ENCODE measurements at places on chromosomes 12 and 14. TPM values are rescaled to one million over a fixed set of nuclear protein-coding genes. Genes with fewer than 3 reads are reported as not detected.
A peak's percentile ranks its signal among the peaks of the same experiment; 100 is the strongest.

Gene NTN4
- total RNA-seq: 76.8 TPM

Gene GYS2
- not detected for total RNA-seq

Gene KCNA1
- not detected for total RNA-seq

Gene CPNE6
- total RNA-seq: not detected

Gene RNASE1
- total RNA-seq: 294 TPM

- no peaks in the 10 kb centered on the region for H3K27me3 ChIP-seq
- no peaks in the 10 kb centered on the region for H3K36me3 ChIP-seq
- H3K4me1 ChIP-seq: peaks cover 25% of the 10 kb centered on the region
- no peak for DNase-seq
Measured at GRCh38 chr12:104720339-104721038, 237.6 kb downstream of the SLC41A2 start.

DNA sequence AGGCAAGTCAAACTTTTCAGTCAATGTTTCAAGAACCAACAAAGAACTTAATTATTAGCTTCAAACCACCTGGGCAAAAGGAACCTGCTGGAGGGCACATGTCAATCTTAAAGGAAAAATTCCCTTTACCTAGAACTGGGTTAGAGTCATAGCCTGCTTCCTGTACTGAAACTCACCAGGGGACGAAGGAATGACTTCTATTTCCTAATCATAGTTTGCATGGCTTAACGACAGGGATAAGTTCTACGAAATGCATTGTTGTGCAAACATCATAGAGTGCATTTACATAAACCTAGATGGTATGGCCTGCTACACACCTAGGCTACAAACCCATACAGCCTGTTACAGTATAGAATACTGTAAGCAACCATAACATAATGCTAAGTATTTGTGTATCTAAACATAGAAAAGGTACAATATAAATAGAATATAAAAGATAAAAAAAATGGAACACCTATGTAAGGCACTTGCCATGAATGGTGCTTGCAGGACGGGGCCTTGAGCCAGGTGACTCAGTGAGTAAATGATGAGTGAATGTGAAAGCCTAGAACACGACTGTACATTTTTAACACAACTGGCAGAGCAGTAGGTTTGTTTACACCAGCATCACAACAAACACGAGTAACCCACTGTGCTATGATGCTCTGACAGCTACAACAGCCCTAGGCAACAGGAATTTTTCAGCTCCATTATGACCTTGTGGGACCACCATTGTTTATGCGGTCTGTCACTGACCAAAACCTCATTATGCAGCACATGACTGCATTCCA, 234.9 kb upstream of the CAND1 start:
- H3K4me1 ChIP-seq: no peaks in the 10 kb centered on the region
- DNase-seq: no peak
- no peak overlapping the region for H3K27ac ChIP-seq
- H3K4me3 ChIP-seq: no peak overlapping the region
- no peaks in the 10 kb centered on the region for H3K36me3 ChIP-seq

DNA sequence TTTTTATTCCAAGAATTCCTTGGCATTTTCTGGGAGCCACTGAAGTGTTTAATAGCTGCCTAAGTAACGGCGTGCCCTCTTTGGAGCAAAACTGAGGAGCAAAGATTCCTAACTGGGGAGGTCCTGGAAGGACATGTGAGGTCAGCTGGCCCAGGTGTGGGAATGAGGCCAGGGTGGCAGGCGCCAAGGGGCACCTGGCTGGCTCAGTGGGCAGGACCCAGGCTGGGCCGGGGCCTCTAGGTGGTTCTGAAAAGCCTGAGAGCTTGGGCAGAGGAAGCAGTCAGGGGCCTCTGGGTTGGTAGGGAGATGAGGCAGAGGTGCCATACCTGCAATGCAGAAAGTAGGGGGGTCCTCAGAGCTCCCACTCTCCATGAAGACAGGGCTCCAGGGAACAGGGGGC, 27.1 kb upstream of the DIO3 start:
- H3K27ac ChIP-seq: no peak overlapping the region
- no peak overlapping the region for H3K4me3 ChIP-seq
- H3K27me3 ChIP-seq: peaks cover 62% of the 10 kb centered on the region
- H3K4me1 ChIP-seq: no peaks in the 10 kb centered on the region
- H3K36me3 ChIP-seq: no peaks in the 10 kb centered on the region

DNA sequence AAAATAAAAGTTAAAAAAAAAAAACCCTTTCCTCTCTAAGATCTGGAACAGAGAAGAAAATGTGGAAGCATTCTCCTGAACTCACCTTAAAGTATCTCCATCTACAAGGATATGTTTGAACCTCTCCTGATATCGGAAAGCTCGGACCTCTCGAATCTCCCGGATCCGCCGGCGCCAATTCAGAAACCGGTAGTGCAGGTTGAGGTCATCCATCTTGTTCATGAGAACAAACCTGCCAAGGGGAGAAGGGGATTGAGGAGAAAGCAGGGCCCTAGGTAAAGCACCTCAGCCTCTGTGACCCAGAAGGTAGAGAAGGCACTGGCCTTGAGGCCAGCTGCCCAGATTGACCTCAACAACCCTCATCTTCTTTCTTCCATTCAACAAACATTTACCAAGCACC, 2.2 kb downstream of the SPRYD3 start:
- no peaks in the 10 kb centered on the region for H3K27me3 ChIP-seq
- peaks cover 30% of the 10 kb centered on the region for H3K36me3 ChIP-seq
- H3K27ac ChIP-seq: no peak overlapping the region
- H3K4me1 ChIP-seq: peaks cover 64% of the 10 kb centered on the region
- DNase-seq: no peak

DNA sequence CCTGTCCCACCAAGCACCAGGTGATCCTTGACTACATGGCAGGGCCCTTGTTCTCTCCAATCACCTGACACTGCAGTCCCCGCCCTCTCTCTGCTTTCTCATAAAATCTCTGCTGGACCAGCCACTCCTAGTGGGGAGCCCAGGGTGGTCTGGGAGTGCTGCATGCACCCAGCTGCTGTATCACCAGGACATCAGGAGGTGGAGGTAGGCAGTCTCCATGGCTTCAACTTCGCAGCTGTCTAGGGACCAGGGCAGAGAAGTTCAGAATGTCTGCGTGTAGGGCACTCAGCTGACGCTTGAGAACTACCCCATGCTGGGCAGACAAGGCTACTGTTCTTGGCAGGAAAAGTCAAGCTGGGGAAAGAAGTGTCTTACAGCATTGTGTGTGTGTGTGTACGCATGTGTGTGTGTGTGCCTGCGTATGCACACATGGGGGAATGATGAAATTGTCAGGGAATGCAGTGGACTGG, 2.6 kb downstream of the WSCD2 start:
- no peak for DNase-seq
- H3K4me3 ChIP-seq: no peak overlapping the region
- H3K27me3 ChIP-seq: peaks cover 74% of the 10 kb centered on the region
- peaks cover 20% of the 10 kb centered on the region for H3K4me1 ChIP-seq

DNA sequence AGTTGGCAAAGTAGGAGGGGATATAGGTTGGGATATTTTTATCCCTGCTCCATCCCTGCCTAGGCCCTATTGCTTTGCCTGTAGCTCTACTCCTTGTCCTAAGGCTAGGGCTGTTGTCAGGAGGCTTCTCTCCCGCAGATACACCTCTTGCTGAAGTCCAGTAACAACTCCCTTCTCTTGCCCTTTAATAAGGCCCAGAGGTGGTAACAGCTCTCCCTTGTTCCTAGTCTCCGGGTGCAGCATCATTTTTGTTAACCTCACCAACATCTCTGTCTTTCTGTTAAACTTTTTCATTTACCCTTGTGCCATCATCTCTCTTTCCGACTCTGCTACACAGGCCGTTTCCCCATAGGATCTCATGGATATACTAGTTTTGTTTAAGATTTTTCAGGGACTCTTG, 6.3 kb downstream of the ASCL1 start:
- no peak for DNase-seq
- peaks cover 99% of the 10 kb centered on the region for H3K27me3 ChIP-seq
- H3K4me1 ChIP-seq: peaks cover 6% of the 10 kb centered on the region
- H3K27ac ChIP-seq: no peak overlapping the region
- H3K4me3 ChIP-seq: no peak overlapping the region
- no peaks in the 10 kb centered on the region for H3K36me3 ChIP-seq

DNA sequence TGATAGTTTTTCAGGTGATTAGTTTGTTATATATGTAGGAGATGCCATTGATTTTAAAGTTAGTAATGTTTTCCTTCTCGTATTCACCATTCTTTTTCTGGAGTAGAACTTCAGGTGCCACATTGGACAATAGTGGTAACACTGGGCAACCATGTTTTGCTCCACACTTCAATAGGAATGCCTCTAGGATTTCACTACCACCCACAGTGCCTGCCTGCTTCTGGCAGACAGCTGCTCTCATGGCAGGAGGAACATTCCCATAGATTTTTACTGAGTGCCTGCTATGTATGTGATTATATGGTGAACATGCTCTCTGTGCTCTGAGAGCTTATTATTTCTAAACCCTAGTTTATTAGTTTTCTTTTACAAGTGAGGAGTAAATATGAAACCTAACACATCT, 53.7 kb downstream of the GCH1 start:
- no peak for DNase-seq
- no peaks in the 10 kb centered on the region for H3K4me1 ChIP-seq
- no peaks in the 10 kb centered on the region for H3K27me3 ChIP-seq
- no peaks in the 10 kb centered on the region for H3K36me3 ChIP-seq
- H3K4me3 ChIP-seq: no peak overlapping the region

- H3K27ac ChIP-seq: no peak overlapping the region
- H3K36me3 ChIP-seq: no peaks in the 10 kb centered on the region
- DNase-seq: no peak
Measured at GRCh38 chr12:116245189-116245588, 32.3 kb downstream of the MED13L start.

- H3K4me1 ChIP-seq: peaks cover 48% of the 10 kb centered on the region
- H3K27ac ChIP-seq: peak overlapping the region; percentile 25
- no peak for DNase-seq
- no peaks in the 10 kb centered on the region for H3K27me3 ChIP-seq
- no peak overlapping the region for H3K4me3 ChIP-seq
- H3K36me3 ChIP-seq: peaks cover 82% of the 10 kb centered on the region
Measured at GRCh38 chr12:119679081-119679480, 11.1 kb downstream of the PRKAB1 start.

DNA sequence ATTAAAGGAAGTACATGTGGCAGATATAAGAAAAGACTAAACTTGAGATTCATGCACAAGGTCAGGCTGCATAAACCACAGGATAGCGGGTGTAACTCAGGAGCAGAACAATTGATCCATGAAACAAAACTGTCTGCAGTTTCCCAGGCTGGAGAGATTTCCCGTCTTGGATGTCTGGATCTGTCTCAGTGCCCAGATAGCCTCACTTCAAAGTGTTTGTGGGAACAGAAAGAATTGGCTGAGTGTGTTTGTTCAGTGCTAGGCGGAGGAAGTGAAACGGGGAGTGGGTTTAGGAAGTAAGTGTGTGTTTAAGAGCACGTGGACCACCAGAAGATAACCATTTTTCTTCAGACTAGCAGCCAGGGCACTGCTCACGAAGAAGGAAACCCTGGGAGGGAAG, 1.4 kb upstream of the RNASE10 start:
- DNase-seq: no peak
- no peaks in the 10 kb centered on the region for H3K27me3 ChIP-seq
- H3K4me3 ChIP-seq: no peak overlapping the region
- H3K27ac ChIP-seq: peak overlapping the region; percentile 56
- H3K36me3 ChIP-seq: no peaks in the 10 kb centered on the region
- H3K4me1 ChIP-seq: peaks cover 8% of the 10 kb centered on the region

DNA sequence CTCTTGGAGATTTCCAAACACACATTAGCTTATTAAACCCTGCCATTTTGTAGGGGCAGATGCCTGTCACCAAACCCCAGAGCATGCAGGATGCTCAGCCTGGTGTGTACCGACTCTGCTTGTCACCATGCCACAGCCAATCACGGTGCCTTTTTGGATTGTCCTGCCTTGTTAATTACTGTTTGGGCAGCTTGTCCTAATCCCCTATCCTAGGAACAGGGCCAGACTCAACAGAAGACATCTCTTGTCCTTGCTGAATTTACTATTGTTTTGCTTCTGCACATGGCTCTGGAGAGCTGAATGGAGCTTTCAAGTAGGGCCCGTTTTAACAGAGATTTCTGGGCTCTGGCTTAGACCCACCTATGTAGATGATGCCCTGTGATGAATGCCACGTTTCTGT, 388.5 kb downstream of the AACS start:
- no peaks in the 10 kb centered on the region for H3K4me1 ChIP-seq
- H3K4me3 ChIP-seq: no peak overlapping the region
- peaks cover 43% of the 10 kb centered on the region for H3K27me3 ChIP-seq

- no peak within 1 kb of the TSS for H3K27ac ChIP-seq
- peaks cover 82% of the 10 kb centered on the region for H3K27me3 ChIP-seq
- H3K36me3 ChIP-seq: no peaks in the 10 kb centered on the region
- H3K4me1 ChIP-seq: peaks cover 44% of the 10 kb centered on the region
- H3K4me3 ChIP-seq: peak within 1 kb of the TSS; percentile 63
Measured at GRCh38 chr12:116881325-116881876, at the start of gene HRK. HRK (minus strand) TSS chr12:116881441; CDS start chr12:116881307, 134 bp downstream.

DNA sequence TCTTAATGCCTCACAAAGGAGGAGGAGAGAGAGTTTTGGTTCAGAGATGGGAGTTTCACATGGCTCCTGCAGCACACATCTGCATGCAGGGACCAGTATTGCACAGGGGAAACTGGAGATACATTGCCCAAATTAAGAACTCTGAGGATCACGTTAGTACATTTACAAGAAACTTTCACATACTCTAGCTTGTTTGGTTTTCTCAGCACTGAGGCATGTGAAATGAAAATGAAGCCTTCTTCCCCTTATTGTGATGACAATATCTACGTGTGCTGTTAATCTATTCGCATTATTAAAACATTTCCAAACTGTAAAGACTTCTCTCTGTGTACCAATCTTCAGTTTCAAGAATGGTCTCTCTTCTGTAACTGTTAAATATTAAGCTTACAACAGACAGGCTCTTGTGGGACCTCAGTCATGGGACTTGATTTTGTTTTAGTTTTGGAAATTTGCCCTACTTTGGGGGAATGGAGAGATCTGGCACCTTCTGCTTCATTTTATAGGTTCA, 124.7 kb downstream of the DAAM1 start:
- no peaks in the 10 kb centered on the region for H3K36me3 ChIP-seq
- H3K4me3 ChIP-seq: no peak overlapping the region
- peak overlapping the region; percentile 16 for H3K27ac ChIP-seq

DNA sequence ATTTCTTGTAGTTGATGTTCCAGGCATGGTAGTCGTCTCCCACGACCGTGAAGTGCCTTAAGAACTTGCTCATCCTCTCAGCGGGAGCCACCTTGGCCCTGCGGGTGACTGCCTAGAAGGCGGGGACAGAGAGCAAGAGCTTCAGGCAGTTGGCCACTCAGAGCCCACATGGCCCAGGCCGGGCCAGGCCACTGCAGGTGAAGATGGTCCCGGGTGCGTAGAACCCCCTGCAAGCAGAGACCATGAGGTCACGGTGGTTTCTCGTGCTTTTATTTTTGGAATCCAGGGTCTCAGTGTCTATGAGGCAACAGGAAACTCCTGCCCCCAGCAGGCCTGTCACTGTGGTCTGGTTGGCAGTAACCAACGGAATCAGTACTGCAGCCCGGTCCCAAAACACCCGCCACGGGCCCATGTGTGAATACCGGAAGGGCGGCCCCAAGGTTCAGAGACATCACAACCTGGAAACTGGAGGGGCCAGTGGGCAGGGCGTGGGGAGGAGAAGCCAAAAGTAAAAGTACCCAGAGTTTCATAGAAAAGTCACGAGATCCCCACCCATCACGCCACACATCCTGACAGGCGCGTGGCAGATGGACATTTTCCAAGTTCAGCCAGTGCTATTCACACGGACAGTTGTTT, 27.5 kb downstream of the HVCN1 start:
- no peak overlapping the region for H3K27ac ChIP-seq
- H3K4me3 ChIP-seq: peak overlapping the region; percentile 6
- peak; percentile 28 for DNase-seq
- H3K36me3 ChIP-seq: peaks cover 37% of the 10 kb centered on the region

- H3K4me1 ChIP-seq: peaks cover 42% of the 10 kb centered on the region
- no peaks in the 10 kb centered on the region for H3K27me3 ChIP-seq
- no peaks in the 10 kb centered on the region for H3K36me3 ChIP-seq
- H3K4me3 ChIP-seq: no peak overlapping the region
- no peak for DNase-seq
Measured at GRCh38 chr14:72646861-72647528, 246.9 kb downstream of the DPF3 start.

All from left ventricle myocardium inferior (tissue), 1 donor.